ENCODE measurements at places on chromosomes 2 and 18.

GRCh38 chr2:45172142-45172541 is 162.9 kb upstream of the SIX2 start:
- no peak for DNase-seq

- no peak for DNase-seq
Measured at GRCh38 chr2:154658854-154659253, 39.6 kb upstream of the KCNJ3 start.

DNA sequence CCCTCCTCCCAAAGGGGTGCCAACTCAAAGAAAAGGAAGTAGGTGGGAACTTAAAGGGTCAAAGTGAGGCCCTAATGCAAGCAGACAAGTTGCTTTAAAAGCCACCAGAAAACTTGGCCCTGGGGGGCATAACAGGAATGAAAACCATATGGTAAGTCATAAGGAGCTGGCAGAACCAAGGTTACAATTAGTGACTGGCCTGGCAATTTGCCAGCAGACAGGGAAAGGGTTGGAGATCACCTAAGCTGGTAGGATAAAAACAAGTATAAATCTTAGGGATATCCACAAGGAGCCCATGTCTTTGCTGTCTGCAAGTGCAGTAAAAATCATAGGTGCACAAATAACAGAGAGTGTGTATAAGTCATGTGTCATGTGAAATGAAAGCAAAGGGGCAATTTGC is 256.7 kb upstream of the LRRTM4 start:
- no peak for DNase-seq

DNA sequence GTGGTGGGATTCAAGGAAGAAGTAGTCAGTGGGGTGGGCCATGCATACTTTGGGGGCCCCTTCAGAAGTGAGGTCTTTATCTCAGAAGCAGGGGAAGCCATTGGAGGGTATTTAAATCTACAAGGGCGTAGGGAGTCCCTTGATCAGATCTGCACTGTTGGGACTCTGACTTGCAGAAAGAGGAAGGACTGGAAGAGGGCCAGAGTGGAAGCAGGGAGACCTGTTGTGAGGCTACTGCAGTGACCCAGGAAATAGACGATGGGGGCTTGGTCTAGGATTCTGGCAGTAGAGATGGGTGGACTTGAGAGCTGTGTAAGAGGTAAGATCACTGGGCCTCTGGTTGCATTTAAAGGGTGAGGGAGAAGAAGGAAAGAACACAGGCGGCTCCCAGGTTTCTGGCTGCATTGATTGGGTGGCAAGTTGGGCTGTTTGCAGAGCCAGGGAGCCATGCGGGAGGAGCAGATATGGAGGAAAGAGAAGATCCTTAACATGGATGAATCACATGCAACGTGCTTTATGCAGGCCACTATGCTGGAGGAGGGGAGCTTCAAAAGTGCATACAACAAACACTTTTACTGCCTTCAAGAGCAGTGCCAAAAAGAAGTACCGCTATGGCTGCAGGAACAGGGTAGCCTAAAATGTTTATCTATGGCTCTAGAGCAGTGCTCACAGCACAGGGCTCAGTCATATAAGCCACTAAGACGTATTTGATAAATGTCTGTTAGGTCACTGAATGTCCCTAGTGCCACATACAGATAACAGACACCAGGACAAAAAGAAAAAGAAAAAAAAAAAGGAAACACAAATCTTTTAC is 2.3 kb downstream of the SFXN5 start:
- no peak for DNase-seq

- no peak for DNase-seq
Measured at GRCh38 chr2:136288249-136288648, 170.3 kb upstream of the CXCR4 start.

- no peak for DNase-seq
Measured at GRCh38 chr18:60202708-60203107, 169.9 kb downstream of the MC4R start.
